CD14-positive monocyte (primary cell): ENCODE measurements at places on chromosomes 1 and 21. TPM values are rescaled to one million over a fixed set of nuclear protein-coding genes. Genes with fewer than 3 reads are reported as not detected.

Gene BCAN
- polyA plus RNA-seq, result not detected

Gene LDLRAD1
- not detected in 2 replicates for polyA plus RNA-seq

Gene NDUFV3
- polyA plus RNA-seq, result 18.2 TPM

Gene SCMH1
- polyA plus RNA-seq, result 0.74 TPM
